ENCODE measurements at places on chromosomes 12 and 14. TPM values are rescaled to one million over a fixed set of nuclear protein-coding genes. Genes with fewer than 3 reads are reported as not detected.

The SLC8A3 gene
- polyA plus RNA-seq = 1.0 TPM

- no peak overlapping the region for H3K4me3 ChIP-seq
- H3K27me3 ChIP-seq = no peaks in the 10 kb centered on the region
- no peak overlapping the region for H3K27ac ChIP-seq
These were observed 810.8 kb upstream of the ATXN7L3B start for GRCh38 chr12:73726881-73727280.

The PZP gene
- 0.62 TPM for polyA plus RNA-seq

The MYO1H gene
- not detected for polyA plus RNA-seq

The NID2 gene
- polyA plus RNA-seq = 341 TPM

DNA sequence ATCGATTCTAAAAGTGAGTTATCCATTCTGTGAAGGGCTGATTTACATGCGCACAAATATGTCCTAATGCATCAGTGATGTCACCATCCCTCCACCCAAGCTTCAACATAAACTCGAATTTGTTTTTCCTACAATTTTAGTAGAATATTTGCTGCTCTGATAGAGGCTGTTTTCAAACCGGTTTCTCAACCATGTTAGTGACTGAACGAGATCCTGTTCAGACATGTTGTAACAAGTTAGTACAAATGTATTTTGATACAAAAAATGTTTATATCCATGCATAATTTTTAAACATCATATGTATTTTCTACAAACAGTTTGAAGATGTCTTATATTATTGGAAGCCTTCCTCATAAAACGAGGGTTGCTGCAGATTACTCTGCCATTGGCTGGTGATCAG lies 12.7 kb upstream of the PRB2 start:
- no peaks in the 10 kb centered on the region for H3K36me3 ChIP-seq
- H3K4me1 ChIP-seq = no peaks in the 10 kb centered on the region
- H3K4me3 ChIP-seq = no peak overlapping the region

The ACTR6 gene
- 28.0 TPM for polyA plus RNA-seq
